ENCODE measurements at places on chromosomes 4 and X. TPM values are rescaled to one million over a fixed set of nuclear protein-coding genes. Genes with fewer than 3 reads are reported as not detected.

DNA sequence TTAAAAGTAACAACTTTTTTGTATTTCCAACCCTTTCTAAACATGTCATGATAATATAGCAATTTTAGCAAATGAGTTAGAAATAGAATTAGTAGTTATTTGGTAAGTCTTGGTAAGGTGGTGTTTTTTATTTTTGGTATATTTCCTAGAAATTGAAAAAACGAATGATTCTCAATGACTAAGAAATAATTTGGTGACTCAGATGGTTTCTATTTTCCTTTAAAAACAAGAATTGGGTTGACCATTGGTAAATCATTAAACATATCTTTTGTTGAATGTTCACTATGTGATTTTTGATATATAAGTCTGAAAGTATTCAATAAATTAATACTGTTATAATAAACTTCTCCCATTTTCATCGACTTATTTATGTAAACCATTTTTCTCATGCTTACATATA, 206.2 kb upstream of the BANK1 start:
- DNase-seq, result no peak

The WDR17 gene
- 0.96 TPM for total RNA-seq

DNA sequence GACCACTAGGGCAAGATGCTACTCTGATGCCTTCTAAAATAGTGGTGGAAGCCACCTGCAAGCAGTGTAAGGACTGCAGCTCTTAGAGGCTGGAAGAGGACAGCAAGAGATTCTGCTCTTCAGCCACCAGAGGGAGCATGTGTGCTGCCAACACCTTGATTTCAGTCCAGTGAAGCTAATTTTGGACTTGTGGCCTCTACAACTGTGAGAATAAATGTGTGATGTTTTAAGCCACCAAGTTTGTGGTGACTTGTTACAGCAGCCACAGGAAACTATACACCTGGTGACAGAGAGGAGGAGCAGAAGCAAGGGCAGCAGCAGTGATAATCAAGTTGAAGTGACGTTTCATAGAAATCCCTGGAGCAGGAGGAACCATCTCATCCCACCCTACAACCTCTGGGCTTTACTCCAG, 55.9 kb downstream of the FGFBP1 start:
- peak; percentile 41 for DNase-seq

DNA sequence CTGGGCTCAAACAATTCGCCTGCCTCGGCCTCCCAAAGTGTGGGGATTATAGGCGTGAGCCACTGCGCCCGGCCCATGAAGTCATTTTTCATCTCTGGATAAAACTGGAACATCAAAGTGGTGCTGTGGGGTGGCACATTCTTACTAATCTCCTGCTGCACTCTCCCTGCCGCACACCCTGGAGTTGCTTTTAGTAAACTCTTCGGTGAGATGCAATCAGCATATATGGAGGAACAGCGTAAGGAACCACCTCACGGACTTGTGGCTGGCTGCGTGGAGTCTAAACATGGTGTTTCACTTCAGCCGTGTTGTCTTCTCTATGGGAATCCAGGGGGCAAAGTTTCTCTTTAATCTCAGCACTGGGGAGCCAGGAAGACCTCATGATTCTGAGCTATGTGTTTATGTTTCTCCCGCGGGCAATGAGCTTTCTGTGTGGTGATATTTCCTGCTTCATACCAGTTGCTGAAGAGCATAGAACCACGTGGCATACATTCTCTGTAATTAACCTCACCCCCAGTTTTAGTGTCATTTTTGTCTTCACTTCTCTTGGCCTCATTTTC, 2.1 kb upstream of the RHOH start:
- DNase-seq, result no peak

The HERC6 gene
- total RNA-seq, result 22.4 TPM

The SSX1 gene
- not detected for total RNA-seq

- DNase-seq, result no peak
Observed at GRCh38 chr4:3873408-3874027, 107.3 kb downstream of the ADRA2C start.

DNA sequence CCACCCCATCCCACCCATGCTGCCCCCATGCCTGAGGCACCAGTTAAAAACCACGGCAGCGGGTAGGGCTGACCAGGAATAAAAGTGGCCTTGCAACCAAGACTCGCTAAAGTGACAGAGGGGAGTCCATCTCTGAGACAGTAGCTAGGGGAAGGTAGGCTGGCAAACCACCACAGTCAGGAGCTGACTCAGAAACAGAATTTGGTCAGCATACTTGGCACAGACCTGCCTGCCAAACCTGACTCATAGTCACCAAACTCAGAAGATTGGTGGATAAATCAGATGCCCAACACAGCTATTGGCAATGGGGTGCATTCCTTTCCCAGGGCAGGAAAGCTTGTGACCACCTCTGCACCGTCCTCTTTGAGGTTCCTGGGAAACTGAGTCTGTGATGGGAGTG, 193.8 kb downstream of the BCOR start:
- DNase-seq, result no peak

- DNase-seq, result no peak
Observed at GRCh38 chr4:186676531-186677161, 47.0 kb downstream of the FAT1 start.

The CTAG1B gene
- not detected for total RNA-seq

DNA sequence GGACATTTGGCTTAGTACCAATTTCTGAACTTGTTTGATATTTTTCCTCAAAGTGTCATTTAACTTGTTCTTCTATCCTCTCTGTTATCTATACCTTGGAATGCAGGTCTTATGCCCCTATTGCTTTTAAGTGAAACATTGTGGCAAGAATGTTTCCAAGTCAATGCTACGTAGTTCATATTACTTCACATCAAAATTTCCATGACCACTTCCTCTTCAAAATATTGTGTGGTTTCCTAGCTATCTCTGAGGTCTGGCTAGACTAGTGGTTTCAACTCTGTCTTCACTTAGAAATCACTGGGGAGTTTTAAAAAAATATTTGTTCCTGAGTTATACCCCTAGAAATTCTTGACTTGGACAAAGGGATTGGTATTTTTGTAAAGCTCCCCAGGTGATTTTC, 20.2 kb upstream of the RASGEF1B start:
- no peak for DNase-seq

The ATOH1 gene
- total RNA-seq, result not detected

DNA sequence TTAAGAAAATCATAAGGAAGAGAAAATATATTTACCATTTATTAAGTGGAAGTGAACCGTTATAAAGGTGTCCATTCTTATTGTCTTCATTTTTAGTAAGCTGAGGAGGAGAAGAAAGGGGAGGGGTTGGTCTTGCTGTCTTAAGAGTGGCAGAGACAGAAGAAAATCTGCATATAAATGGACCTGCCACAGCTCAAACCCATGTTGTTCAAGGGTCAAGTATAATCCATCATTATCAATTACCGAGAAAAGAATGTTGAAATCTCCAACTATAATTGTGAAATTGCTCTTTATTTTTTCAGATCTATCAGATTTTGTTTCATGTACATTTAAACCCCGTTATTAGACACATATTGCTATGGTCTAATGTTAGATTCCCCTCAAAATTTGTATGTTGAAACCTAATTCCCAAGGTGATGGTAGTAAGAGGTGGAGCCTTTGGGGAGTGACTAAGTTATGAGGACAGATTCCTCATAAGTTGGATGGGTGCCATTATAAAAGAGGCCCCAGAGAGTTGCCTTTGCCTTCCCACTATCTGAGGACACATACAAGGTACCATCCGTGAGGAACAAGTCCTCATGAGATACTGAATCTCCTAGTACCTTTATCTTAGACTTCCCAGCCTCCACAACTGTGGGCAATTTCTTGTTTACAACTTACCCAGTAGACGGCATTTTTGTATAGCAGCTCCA, 58.5 kb upstream of the SMAD1 start:
- DNase-seq, result no peak

The GNRHR gene
- not detected for total RNA-seq

The IL1RAPL1 gene
- not detected for total RNA-seq

DNA sequence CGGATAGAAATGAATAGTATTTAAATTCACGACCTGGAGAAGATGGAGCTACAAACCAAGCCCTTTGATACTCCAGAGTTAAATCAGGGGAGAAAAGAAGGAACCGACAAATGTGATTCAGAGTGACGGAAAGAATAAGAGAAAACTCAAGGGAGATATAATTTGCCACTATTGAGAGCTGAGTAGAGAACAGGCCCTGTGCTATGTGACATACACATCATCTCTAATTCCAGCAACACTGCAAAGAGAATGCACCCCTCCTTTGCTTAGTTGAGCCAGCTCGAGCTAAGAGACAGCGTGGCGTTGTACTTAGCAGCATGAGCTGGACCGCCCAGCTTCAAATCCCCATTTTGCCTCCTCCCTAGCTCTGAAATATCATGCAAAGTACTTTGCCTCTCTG, 266.4 kb upstream of the TENM3 start:
- DNase-seq, result no peak

- no peak for DNase-seq
Observed at GRCh38 chr4:48693856-48694574, 86.1 kb downstream of the FRYL start.

DNA sequence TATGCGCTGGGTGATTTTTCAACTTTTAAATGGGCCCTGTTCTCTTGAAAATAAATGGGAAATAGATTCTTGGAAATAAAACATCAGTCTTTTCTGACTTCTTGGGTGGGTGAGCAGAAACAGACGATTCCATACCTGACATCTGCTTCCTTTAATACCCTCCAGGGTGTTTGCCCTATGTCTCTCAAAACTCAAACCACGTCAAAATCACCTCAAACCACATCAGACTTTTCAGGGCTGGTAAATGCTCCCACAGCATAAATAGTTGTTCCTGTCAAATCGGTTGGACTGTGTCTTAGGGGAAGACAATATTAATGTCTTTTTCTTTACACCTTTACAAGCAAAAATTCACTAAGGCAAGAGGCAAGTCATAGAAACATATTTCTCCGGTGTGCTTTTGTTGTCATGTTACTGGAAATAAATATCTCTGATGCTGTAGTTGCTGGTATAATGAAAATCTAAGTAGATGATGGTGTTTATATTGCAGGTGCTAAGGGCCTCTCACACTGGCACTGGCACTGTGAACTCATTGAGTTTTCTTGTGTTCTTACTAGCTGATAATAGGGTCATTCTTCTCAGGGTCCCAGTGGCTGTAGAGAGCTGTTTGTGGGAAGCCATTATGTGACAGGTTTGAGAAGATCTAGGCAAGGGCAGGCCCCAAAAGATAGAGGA, 380.4 kb downstream of the RAPGEF2 start:
- DNase-seq, result no peak

GRCh38 chrX:119477812-119478232, 9.6 kb downstream of the SLC25A5 start:
- no peak for DNase-seq

DNA sequence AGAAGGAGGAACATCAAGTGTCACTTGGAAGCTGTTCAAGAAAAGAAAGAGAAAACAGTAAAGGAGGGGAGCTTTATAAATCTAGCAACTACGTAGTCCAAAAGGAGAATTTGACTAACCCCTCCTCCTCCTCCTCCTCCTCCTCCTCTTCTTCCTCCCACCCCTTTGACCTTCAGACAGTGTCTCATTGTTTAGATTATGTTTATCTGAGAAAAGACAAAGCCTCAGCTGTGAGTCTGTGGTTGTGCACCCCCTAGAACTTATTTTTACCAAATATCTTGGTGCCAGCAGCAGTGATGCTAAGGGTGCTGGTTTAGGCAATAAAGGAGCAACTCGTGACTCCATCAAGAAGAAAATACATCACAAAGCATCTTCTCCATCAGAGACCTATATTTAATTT, 68.9 kb upstream of the BMP2K start:
- no peak for DNase-seq

DNA sequence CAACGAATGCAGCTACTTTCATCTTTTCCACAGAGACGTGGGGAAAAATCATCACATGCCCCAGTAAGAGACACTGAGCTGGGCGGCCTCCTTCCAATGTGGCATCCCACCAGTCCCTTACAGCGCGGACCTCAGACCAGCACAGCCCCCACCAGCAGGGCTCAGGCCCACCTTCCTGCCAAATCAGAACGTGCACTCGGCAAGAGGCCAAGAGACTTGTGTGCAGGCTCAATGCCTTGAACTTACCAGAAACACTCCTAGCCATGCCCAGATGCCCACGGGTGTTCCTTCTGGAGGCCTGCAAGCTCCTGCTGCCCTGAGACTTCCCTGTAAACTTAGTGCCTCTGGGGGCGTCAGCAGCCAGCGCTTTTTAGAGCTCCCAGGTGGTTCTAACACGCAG, 31.2 kb downstream of the WDR1 start:
- DNase-seq, result no peak

The BANK1 gene
- 2.5 TPM for total RNA-seq

The PAK3 gene
- total RNA-seq, result 0.79 TPM

DNA sequence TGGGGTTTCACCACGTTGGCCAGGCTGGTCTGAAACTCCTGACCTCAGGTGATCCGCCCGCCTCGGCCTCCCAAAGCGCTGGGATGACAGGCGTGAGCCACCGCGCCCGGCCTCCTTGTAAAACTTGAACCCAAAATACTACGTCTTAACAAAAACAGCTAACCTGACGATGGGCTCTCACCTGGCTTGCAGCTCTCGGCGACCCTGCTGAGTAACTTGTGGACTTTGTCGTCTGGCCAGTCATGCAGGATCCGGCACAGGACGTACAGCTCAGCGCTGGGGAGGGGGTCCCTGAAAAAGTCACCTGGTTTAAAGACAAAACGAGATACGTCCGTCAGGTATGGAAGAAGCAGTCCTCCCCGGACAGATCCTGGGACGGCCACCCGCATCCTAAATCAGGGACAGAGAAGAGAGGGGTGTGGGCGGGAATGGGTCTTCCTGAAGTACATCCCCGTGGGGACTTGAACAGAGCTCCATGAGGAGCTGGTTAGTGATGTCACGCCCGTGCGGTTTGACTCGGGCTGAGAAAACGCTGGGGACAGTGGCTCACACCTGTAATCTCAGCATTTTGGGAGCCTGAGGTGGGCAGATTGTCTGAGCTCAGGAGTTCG, 20.7 kb upstream of the SLC25A6 start:
- no peak for DNase-seq

- no peak for DNase-seq
Observed at GRCh38 chr4:175827516-175827915, 15.5 kb upstream of the GPM6A start.

GRCh38 chr4:53929955-53930798, 134.2 kb downstream of the CHIC2 start:
- DNase-seq, result peak; percentile 31

DNA sequence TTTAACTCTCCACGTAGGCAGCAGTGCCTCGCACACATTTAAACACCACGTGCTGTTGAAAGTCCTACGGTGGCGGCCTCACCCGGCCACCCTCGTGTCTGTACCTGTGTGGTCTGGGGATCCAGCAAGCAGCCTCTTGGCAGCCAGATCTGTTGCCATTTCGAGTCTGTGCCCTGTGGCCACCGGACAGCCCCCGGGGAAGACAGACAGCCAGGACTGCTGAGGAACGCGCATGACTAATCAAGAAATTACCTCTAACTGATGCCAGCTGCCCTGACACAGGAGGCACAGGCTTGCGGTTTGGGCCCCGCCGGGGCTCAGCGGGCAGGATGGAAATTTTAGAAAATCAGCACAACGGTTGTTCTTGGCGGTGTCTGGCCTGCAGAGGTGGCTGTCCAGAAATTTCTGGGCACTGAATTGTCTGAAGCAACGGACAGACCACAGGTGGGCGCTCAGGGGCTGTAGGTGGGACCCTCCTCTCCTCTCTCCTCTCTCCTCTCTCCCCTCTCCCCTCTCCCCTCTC, 15.6 kb upstream of the ASMTL start:
- DNase-seq, result peak; percentile 69

- DNase-seq, result no peak
Observed at GRCh38 chr4:188727746-188728145, 588.5 kb downstream of the TRIML1 start.
